ENCODE measurements at places on chromosomes 5 and 9.

GRCh38 chr5:148491793-148492184 lies 108.0 kb downstream of the FBXO38 start:
- no peak for DNase-seq

DNA sequence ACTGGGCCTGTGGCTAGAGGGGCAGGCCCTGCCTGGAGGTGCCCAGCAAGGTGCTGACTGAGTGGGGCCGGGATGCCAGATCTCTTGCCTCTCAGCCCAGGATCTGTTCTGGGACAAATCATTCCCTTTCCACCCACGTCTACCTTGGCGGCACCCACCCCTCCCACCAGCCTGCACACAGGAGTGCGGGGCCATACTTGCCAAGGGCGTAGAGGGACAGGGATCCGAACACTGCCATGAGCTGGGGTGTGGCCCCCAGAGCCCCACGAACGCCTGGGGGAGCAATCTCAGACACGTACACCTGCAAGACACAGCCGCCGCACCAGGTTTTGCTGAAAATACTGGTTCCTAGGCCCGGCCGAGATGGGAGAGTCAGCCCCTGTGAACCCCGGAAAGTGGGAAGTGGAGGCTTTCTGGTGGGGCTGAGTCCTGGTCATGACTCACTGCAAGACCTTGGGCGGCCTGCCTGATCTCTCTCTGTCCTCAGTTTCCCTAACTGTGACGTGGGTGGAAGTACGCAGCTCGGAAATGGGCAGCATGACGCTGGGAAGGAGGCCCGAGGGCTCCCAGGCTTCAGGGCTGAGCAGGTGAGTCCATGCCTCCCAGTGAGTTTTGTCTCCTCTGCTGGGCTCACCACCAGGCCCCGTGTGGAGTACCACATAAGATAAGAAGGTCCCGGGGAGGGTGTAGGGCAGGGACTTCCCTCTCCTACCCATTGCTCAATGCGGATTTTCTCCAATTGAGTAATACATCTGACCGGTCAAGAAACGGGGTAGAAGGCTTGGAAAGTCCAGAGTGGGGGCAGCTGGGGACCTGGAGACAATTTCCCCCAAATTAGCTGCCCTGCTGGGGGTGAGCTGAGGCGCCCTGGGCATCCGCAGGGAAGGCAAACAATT lies 2.6 kb downstream of the SLC2A6 start:
- no peak for DNase-seq

- peak; percentile 42 for DNase-seq
Observed at GRCh38 chr9:21252721-21253547, 13.1 kb upstream of the IFNA14 start.

DNA sequence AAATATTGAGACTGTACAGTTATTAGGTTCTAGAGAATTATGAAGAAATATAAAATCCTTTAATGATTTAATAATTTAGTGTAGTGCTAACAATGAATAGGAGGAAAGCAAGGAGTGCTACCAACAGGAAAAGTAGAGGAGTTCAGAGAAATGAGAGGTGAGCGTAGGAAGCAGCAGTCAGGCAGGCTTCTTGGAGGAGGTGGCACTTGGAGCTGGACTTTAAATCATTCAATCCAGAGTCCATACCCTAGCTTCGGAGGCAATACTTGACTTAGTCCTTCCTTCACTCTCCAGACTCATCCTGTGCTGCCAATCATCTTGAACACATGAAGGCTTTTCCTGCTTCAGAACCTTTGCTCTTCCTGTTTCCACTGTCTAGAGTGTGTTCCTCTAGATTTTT lies 254.3 kb downstream of the GRIA1 start:
- DNase-seq, result no peak

- no peak for DNase-seq
Observed at GRCh38 chr5:142697356-142698255, 11.7 kb upstream of the FGF1 start.

- no peak for DNase-seq
Observed at GRCh38 chr5:5424736-5425135, 2.3 kb downstream of the ICE1 start.

GRCh38 chr9:127575875-127576778 lies 36.0 kb upstream of the STXBP1 start:
- no peak for DNase-seq

- DNase-seq, result peak; percentile 21
Observed at GRCh38 chr5:151270599-151270998, 17.6 kb downstream of the GM2A start.

DNA sequence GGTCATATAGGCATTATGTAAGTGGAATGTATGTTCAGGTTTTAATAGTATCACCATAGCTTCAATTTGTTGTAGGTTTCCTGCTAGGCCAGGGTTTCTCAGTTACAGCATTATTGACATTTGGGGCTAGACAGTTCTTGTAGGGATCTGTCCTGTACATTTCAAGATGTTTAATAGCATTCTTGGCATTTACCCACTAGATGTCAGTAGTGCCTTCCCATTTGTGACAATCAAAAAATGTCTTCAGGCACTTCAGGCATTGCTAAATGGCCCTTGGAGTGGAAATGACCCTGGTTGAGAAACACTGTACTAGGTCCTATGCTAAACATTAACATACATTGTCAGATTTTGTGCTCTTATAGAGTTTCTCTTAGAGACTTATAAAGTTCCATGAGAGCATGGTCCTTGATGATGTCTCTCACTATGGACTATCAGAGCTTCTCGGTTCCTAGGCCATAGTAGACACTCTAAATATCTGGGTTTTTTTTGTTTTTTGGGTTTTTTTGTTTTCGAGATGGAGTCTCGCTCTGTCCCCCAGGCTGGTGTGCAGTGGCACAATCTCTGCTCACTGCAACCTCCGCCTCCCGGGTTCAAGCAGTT lies 1.4 kb downstream of the KIF20A start:
- DNase-seq, result peak; percentile 79

DNA sequence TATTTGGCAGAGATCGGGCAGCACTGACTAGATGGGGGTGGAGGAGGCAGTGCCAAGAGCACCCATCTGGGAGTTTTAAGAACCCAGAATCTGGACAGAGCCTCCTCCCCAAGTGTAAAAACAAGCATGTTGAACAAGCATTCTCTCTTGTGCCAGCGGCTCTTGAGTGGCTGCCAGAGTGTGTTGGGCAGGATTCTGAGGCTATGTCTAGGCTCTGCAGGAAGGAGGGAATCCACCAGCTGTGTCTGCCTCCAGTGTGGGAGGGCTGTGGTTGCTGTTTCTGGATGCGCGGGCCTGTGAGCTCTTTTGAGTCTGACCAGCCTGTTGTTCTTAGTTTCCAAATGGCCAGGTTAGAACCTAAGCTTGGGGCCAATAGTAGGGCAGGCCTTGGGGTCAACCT lies 39.8 kb downstream of the HMCN2 start:
- no peak for DNase-seq

DNA sequence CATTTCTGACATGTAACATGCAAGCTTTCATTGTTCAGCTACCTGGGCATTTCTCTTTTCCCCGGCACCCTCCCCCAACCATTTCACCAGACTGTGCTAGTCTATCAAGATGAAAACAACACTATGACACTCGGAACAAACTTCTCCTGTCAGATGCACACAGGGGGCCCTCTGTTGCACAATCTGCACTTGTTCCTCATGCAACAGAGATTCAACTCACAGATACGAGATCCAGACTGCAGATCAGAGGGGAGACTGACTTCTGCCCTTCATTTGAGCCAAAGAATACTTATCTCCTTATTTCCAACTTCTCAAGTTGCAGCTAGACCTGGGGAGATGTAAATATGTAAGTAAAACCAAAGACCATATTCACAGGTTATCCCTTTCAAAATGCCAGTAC lies 15.7 kb upstream of the FST start:
- DNase-seq, result no peak

- DNase-seq, result no peak
Observed at GRCh38 chr5:16659536-16659935, 42.7 kb upstream of the RETREG1 start.

GRCh38 chr9:110978516-110978915 lies 59.8 kb downstream of the LPAR1 start:
- DNase-seq, result no peak

GRCh38 chr9:120151806-120152205 lies 428.2 kb downstream of the CDK5RAP2 start:
- no peak for DNase-seq

DNA sequence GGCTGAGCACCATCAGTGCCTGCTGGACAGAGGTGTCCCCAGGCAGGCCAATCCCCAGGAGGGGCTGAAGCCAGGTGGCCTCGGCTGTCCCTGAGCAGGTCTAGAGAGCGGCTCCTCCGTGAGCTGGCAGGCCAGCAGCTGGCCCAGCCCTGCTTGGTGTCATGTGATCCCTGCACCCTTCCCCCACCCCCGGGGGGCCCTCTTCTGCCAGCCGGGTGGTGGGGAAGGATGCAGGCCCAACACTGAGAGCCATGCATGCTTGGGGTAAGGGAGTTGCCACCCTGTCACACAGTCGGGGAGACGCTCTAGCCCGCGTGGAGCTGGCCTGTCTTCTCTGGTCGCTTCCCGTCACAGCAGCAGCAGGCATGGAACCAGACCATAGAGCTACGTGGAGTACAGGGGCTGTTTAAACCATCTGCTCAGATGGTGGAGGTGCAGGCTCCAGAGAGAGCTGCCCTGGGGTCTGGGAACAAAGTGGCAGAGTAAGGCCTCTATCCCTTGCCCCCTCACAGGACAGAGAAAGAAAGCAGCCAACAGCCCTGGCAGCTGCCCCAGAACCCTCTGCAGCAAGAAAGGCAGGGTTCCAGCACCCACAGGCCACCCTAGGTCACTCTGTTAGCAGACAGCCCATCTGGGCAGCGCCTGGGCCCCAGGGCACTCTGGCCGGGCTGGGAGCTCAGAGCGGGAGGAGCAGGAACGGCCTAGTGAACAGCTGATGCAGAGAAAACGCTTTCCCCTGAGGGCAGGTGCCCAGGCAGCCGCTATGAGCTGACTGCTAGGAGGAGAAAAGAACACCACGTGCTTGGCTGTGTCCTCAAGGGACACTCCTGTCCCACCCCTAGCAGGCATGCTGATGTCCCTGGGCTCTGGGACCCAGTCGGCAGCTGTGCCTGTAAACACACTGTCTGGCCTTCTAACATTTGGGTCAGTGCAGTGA lies 6.8 kb downstream of the RALGDS start:
- DNase-seq, result no peak

DNA sequence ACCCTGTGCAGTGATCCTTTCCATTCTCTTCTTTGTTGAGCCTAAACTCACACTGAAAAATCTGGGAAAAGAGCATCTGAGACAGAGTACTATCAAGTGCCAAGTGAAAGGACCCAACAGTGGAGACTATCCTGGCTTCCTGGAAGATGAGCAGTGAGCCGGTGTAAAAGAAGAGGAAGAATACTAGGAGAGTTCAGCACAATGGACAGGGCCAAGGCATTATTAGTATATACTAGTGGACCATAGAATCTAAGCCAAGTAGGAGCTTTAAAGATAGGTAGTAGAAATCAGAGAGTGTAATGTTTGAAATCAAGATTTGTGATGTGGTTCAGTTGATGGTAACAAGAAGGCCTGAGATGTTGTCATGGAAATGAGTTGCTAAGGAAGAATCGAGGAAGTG lies 140.8 kb downstream of the CAMK4 start:
- no peak for DNase-seq

DNA sequence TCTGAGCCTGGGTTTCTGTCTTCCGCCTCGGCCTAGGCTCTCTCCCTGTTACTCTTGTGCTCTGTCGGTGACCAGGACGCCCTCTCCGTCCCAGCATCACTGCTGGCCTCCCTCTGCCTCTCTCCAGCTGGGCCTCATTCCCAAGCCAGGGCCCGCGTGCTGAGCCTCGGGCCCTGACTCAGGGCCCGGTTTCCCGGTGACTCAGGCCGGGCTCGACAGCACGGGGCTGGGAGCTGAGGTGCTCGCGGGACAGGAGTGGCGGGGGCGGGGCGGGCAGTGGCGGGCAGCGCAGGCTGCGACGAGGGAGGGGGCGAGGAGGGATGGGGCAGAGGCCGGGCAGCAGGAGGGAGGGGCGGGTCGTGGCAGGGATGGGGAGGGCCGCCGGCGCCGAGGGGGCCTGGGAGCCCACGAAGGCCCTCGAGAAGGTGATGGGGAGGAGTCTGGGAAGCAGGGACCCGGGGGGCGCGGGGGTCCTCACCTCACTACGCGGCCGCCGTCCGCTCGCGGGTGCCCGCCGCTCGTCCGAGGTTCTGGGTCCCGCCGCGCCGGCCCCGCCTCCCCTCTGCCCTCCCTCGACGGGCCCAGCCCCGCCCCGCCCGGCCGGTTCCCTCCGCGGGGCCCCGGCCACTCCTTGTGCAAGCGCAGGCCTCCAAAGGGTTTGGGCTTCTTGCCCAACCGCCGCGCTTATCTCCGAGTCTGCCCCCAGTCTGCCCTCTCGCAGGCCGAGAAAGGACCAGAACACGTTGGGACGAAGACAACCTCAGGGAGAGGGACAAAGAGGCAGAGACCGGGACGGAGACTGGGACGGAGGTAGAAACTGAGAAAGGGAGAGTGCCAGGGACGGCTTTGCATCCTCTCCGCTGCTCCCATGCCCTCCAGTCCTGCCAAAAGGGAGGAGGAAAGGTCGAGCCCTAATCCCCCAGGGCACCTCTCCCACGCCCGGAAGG lies at the start of gene ARAP3:
Gene ARAP3, minus strand, starts transcription at position 536 of the 947 bp plus-strand sequence. CDS start 1,744 bp downstream, outside the sequence.
- DNase-seq, result peak; percentile 69

GRCh38 chr5:77239126-77239741 lies 28.8 kb downstream of the PDE8B start:
- DNase-seq, result peak; percentile 25

- DNase-seq, result no peak
Observed at GRCh38 chr9:130981756-130982137, 27.2 kb upstream of the LAMC3 start.

DNA sequence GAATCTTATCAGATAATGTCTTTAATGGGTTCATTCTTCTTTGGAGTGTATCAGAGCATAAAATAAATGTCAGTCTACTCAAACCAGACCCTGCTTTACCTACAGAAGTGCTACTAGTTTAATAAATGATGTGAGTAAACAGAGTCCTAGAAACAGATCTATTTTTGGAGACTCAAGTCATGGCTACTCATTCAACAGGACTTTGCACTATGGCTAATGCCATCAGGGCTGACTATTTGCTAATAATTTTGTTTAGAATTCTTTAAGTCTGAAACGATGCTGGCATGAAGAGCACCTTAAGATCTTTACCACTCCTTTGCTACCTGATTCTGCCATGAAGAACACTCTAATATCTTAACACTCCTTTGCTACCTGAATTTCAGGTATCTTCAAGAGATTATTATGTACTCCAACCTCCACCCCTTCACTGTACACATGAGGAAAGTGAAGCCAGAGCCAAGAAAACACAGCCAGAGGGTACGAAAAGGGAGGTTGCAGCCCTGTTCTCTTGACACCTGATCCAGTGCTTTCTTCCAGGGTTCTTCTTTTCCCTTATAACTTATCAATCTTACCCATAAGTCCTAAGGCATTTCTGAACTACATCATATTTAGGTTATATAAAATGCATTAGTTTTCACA lies 62.4 kb downstream of the ZNF608 start:
- peak; percentile 16 for DNase-seq

DNA sequence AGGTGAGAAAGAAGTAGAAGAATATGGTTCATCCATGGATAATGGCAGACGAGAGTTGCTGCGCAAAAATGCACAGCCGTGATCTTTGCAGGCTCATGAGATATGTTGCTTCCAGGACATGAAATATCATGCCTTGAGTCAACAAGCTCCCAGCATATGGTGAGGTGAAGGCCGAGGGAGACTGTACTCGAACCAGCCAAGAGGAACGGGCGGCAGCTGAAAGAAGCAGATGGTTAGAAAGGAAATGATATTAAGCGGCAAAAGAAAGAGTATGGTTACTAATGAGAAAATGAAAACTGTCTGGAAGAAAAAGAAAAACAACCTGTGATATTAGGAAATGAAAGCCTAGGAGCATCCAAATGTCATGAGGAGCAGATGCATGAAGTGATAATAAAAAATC lies 344.7 kb upstream of the DAP start:
- DNase-seq, result no peak
